ENCODE measurements at places on chromosomes 5 and 9.

DNA sequence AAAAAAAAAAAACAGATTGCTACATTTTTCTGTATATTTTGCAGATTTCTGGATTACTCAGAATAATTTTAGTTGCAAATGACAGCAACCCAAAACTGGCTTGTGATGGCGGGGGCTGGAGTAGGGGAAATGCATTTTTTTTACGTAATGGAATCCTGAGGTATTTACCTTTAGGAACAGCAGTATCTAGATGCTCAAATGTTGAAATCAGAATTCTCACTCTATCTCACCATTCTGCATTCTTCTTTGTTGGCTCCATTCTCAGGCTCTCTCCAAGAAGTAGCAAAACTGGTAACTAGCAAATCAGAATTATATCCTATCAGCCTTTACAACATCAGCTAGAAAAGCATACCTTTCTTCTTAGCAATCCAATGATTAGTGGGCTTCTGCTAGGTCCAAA, 554.3 kb downstream of the PRELID2 start:
- DNase-seq = no peak

DNA sequence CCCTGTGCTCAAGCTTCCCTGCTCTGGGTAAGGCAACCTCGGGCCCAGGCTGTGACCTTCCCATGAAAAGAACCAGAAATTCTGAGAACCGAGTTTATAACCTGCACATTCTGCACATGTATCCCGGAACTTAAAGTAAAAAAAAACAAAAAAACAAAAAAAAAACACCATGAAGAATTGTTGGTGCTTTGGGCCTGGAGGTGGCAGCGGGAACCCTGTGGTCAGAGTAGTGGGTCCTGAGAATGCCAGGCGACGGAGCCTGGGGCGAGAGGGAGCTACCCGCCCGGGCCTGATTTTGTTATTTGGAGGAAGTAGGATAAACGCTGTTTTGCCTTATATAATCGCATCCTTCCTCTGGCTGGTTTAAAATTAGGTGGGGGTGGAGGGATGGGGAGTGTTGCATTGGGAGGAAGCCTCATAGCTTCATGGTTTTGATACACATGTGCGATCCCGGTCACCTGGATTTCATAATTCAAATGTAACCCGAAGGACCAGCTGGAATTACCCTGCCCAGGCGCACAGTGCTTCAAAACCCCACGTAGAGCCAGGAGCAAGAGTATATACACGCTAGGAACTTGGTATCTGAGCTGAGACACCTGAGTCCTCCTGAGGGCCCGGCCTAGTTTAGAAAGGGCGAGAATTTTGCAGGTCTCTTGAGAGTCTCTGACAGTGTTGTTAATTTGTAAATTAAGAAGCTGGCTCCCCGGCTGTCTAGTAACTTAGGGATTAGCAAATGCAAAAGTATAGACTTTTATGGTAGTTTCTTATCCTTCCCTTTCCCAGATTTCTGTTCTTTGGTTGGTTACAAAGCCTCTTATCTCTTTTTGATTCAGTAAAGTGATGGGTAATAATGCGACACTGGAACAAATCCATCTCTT, 2.8 kb downstream of the MSX2 start:
- DNase-seq = no peak

- DNase-seq = no peak
Observed at GRCh38 chr9:134358026-134358661, 31.9 kb downstream of the RXRA start.

- DNase-seq = no peak
Observed at GRCh38 chr5:55104036-55104772, 1.8 kb downstream of the GZMA start.

- DNase-seq = no peak
Observed at GRCh38 chr5:89850513-89850865, 559.1 kb downstream of the CETN3 start.

DNA sequence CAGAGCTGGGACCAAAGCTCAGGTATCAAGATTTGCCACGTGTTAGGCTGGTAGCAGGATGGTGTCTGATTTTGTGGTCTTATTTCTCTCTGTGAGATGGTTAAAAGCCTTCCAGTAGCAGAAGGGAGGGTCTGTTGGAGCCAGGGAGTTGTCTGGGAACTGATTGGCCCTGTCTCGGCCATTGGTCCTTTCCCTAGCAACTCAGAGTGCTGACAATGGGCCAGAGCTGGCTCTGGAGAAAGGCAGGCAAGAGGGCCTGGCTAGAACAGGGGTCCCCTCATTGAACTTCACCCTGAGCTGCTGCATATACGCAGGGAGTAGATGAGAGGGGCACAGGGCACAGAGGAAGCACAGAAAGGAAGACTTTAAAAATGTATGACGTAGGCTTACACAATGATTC, 92.8 kb downstream of the PSD2 start:
- no peak for DNase-seq

DNA sequence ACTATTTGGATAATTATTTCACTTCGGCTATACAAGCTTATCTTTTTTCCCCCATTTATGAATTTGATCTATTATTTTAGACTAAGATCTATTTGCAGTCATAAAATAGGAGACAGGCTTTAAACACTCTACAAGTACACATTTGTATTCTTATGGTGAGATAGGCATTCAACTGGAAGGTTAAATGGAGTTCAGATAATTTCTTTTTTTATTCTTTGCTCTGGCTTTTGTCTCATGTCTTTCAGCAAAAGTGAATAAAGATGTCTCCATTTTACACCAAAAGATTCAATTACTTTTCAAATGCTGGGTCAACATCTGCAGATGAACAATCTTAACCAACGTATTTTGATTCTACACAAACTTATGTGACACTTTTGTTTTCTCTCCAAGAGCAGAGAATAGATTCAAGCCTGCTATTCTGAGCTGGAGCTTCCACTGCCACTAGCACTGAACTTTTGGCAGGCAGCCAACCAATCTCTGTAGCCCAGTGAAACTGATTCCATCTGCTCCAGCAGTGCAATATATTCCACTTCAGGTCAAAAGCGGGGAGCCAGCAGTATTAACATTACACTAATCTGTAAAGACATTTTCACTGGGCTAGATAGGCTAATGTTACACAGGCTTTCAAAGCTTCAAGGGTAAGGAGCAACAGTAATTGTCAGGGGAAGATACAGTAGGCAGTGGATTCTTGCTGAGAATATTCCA, 452.0 kb upstream of the ZNF608 start:
- DNase-seq = peak; percentile 85

GRCh38 chr5:178291969-178292825, 59.6 kb upstream of the PHYKPL start:
- no peak for DNase-seq

- no peak for DNase-seq
Observed at GRCh38 chr5:77645158-77645994, 6.9 kb upstream of the OTP start.

DNA sequence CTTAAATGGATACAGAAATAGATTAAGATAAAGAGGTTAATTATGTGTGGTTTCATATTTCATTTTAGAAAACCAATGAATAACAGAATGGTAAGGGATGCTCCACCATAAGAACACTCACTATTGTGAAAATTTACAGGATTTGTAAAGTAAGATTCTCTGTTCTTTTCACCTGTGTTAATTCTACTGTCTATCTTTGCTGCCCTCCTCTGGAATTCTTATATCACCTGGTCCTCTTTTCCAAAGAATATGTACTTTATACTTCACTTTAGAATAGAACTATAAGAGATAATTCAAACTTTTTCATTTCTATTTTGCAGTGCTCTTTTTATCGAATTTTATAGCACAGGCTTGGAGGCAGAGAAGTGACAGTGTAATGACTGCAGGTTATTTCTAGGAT, 213.4 kb downstream of the LURAP1L start:
- no peak for DNase-seq

DNA sequence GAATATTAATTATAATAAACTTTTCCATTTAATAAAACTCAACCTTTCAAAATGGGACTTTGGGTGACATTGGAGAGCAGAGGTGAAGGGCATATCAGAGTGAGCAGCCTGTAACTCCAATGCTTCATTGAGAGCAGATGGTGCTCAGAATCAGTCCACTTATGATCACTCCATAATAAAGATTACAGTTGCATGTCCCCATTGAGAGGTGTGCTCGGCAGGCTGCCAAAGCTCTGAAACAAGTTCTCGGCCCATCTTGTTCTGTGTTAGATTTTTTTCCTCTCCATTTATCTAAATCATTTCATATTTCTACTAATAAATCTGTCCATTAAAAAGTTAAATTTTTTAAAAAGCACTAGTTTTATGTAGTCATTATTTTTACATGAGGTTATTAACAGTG, 1786.4 kb upstream of the WWC1 start:
- no peak for DNase-seq

- DNase-seq = no peak
Observed at GRCh38 chr5:152804179-152804578, 399.1 kb upstream of the NMUR2 start.

DNA sequence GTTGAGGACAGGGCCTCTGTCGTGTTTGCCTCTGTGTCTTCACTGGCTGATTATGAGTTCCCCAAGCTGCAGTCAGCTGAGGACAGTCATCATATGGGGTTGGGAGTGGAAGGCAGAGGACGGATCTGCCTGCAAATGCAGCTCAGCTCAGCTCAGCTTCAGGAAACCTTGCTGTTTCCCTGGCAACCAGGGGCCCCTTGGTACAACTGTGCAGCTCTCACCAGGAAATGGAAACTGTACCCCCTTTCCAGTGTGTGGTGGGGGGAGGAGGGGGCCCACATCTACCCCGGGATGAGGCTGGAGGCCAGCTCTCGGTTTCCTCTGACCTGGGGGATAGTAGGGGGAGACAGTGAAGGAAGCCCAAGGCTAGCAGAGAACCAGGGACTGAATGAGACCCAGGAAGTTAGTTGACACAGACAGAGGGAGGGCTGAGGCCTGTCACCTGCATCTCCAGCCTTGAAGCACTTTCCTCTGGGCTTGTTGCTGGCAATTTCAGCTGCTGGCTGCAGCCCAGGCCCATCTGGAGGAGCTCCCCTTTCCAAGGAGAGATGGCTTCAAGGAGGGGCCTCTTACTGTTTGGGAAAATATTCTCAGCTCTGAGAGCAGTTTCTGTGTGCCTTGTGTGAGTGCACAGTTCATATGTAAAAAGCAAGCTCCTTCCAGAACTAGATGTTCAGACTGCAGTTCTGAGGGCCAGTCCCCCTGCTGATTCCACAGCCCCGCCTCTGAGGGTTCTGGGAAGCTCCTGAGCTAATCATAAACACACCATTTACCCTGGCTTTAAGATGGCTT, 6.9 kb downstream of the ANXA6 start:
- peak; percentile 23 for DNase-seq

- no peak for DNase-seq
Observed at GRCh38 chr5:108830705-108831276, 83.1 kb downstream of the FER start.

DNA sequence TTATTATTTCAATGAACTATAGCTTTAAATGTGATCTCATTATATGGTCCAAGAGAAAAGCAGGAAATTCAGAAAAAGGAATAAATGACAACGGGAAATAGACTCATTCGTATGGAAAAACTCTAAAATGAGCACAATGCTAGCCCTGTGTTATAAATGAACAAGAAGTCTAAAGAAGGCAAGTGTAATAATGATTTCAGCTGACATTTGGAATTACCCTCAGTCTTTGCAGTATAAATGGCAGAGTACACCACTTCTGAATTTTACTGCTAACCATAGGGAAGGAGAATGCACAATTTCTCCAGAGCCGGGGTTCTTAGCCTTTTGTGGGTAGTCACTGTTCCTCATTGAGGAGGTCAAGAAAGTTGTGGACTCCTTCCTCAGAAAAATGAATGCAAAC, 93.1 kb downstream of the ANKRD55 start:
- DNase-seq = no peak

DNA sequence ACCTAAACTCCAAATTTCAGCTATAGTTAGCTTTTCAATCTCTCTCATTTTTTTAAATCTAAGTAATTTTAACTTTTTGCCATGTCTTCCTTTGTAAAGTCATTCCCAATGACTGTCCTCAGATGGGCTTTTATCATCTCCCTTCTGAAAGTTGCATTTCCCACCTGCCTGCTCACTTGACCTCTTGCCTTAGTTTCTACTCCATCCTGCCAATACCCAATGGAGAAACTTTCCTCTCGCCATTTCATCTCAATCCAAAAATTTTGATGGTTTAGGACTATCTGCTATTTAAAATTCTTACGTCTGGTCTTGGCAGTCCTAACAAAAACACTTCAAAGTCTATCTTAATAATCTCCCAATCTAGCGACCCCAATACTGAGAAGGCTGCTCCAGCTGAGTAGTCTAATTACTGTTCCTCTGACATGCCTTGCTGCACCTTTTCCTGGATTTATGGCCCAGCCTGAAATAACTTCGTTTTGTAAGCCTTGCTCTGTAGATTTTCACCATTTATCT, 231.3 kb downstream of the PRR16 start:
- no peak for DNase-seq

GRCh38 chr5:122192497-122193496, 63.5 kb downstream of the ZNF474 start:
- peak; percentile 43 for DNase-seq

DNA sequence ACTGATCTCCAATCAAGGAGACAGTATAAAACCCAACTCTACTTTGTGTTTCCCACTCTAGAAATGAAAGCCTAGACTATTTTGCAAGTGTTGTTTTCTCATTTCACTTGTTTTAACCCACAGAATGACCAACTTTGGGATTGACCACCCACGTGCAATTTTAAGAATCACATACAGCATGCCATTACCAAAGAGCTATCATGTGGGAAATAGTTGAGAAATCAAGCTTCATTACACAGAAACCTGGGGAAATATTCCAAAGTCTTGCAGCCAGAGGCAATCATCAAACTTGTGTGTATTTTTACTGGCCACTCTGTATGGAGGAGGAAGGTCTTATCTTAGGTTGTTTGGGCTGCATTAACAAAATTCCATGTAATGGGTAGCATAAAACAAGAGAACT, 451.4 kb upstream of the DAB2 start:
- DNase-seq = no peak

DNA sequence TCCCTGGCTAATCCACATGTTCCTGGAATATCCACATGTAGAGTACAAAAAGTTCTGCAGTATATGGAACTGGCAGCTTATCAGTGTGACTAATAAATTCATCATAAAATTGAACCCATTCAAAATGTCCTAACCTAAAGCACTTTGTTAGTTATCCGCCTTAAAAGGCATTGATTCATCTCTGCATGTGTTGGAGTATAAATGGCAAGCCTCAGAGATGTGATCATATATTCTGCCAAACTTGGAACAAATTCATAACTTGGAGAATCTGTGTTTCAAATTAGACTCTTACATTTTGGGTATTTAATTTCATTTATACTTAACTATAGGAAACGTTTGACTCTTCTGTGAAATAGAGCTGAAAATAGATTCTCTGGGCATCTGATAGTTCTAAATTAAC, 25.2 kb upstream of the NREP start:
- no peak for DNase-seq

GRCh38 chr9:130336027-130336610, 70.6 kb downstream of the HMCN2 start:
- no peak for DNase-seq

DNA sequence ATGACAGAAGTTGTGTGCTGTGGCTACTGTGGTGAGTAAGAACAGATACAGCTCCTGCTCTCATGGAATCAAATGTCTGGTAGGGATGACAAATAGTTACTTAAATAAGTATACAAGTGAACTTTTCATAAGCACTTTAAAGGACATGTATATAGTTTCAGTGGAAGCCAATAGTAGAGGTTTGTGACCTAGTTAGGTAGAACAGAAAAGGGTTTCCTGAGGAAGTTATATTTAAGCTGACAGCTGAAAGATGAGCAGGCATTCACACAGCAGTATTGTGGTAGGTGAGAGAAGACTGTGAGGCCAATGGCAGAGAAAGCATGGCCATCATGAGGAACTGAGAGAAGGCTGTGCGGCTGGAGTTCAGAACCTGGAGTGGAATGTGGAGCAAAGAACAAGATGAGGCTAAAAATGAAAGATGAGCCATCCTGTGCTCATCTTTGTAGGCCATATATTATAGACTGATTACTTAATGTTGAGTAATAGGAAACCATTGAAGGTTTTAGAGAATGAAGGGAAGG, 15.4 kb downstream of the FAM174A start:
- DNase-seq = no peak
